ENCODE measurements at places on chromosomes 3 and 15. TPM values are rescaled to one million over a fixed set of nuclear protein-coding genes. Genes with fewer than 3 reads are reported as not detected.
A peak's percentile ranks its signal among the peaks of the same experiment; 100 is the strongest.

- H3K27ac ChIP-seq, result no peak overlapping the region
- peaks cover 4% of the 10 kb centered on the region for H3K27me3 ChIP-seq
- no peaks in the 10 kb centered on the region for H3K36me3 ChIP-seq
- H3K4me3 ChIP-seq, result no peak overlapping the region
- no peak for DNase-seq
- H3K4me1 ChIP-seq, result no peaks in the 10 kb centered on the region
Measured at GRCh38 chr15:53160092-53160704, 370.1 kb upstream of the ONECUT1 start.

MYRIP gene
- 0.53 TPM for total RNA-seq

DNA sequence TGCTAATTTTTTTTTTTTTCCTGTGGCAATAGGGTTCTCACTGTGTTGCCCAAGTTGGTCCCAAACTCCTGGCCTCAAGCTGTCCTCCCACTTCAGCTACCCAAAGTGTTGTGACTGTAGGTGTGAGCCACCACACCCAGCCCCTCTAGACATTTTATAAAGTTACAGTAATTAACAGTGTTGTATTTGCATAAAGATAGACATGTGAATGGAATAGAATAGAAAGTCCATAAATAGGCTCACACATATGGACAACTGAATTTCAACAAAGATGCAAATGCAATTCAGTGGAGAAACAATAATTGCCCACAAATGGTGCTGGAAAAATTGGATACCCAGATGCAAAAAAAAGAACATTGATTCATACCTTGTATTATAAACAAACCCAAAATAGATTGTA, 39.9 kb downstream of the PLS1 start:
- H3K4me1 ChIP-seq, result no peaks in the 10 kb centered on the region
- no peak overlapping the region for H3K4me3 ChIP-seq
- H3K27me3 ChIP-seq, result no peaks in the 10 kb centered on the region
- H3K36me3 ChIP-seq, result peaks cover 2% of the 10 kb centered on the region
- no peak overlapping the region for H3K27ac ChIP-seq

UQCC5 gene
- 13.0 TPM for total RNA-seq

DNA sequence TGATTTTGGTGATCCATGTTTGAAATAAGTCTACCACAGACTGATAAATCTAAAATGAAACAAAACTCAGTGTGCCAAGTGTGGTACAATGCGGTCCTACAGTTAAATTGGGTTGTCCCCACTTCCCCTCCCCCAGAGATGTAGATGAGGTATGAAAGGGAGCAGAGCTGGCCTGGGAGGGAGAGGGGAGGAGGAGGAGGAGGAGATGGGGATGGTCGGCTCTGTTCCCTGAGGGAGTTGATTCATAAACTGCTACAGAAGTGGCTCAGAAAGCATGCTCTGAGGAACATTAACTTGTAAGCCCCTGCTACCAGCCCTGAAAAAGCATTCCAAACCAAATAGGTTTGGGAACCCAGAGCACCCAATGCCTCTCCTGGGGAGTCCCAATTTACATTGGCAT, 28.0 kb upstream of the CHRNB4 start:
- no peak for DNase-seq
- H3K27ac ChIP-seq, result no peak overlapping the region
- peaks cover 29% of the 10 kb centered on the region for H3K4me1 ChIP-seq
- no peaks in the 10 kb centered on the region for H3K36me3 ChIP-seq
- no peak overlapping the region for H3K4me3 ChIP-seq

DNA sequence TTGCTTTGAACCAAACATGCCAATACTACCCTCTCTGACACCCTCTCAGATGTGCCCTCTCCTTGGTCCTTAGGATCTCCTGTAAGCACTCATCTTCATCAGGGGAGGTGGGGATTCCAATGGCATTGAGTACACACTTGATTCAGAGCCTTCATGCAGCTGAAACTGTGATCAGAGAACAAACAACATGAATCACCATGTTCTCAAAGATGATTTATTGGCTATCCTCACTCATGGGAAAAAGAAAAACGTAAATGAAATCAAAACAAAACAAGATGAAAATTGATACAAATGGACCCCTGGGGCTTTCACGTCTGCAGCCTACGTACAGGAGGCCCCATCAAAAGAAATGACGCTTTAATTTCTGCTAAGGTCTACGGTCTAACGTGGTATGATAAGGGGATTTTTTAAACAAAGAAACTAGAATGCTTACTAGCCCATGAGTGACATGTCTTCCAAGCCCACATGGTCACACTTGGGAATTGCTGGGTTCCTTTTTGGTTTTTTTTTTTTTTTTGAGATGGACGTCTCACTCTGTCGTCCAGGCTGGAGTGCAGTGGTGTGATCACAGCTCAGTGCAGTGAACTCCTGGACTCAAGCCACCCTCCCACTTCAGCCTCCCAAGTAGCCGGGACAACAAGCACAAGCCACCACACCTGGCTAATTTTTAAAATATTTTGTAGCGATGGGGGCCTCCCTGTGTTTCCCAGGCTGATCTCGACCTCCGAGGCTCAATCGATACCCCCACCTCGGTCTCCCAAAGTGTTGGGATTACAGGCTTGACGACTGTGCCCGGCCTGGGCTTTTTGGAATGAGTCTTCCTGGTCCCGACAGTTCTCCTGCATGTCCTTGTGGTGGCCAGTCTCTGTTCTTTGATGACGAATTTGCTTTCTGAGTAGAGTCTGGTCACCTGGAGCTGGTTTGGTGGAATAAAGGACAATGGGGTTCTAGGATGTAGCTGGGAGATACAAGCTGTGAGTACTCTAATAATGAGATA, 202.6 kb downstream of the XXYLT1 start:
- no peak for DNase-seq
- no peaks in the 10 kb centered on the region for H3K27me3 ChIP-seq
- peaks cover 11% of the 10 kb centered on the region for H3K4me1 ChIP-seq
- H3K27ac ChIP-seq, result no peak overlapping the region

GRCh38 chr15:41603941-41604911, 45.2 kb downstream of the TYRO3 start:
- no peaks in the 10 kb centered on the region for H3K36me3 ChIP-seq
- peaks cover 20% of the 10 kb centered on the region for H3K4me1 ChIP-seq
- peak; percentile 52 for DNase-seq
- H3K27ac ChIP-seq, result peak overlapping the region; percentile 59
- peak overlapping the region; percentile 38 for H3K4me3 ChIP-seq
- H3K27me3 ChIP-seq, result no peaks in the 10 kb centered on the region

ZPLD1 gene
- not detected for total RNA-seq

DNA sequence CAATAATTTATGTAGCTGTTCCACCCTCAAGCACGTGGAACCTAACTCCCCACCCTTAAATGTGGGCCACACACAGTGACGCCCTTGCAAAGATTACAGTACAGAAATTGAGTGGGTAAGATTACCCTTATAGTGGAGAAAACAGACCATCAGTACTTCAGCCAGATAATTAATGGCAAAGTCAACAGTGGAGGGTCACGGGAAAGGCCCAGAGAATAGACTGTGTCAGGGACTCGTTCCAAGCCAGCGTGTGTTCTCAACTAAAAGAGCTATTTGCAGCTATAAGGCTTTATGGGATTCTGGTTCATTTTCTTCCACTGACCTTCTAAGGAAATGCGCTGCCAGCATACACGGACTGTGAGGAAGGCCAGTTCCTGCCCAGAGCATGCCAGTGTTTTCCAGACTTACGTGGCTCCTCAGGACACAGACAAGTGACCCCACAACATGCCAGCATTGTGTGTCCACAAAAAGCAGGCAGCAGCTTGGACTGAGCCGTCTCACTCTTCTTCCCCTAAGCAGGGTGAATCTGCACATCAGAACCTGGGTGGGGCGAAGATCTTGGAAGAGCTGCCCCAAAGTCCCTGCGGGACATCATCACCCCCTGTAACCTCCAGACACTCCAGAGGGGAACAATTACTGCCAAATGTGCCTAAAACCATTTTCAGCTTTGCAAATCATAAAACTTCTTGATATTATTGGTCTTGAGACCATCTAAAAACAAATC, 428.5 kb downstream of the OCA2 start:
- H3K27ac ChIP-seq, result no peak overlapping the region
- peaks cover 5% of the 10 kb centered on the region for H3K27me3 ChIP-seq
- H3K36me3 ChIP-seq, result no peaks in the 10 kb centered on the region
- DNase-seq, result no peak
- H3K4me1 ChIP-seq, result peaks cover 14% of the 10 kb centered on the region

USP19 gene
- total RNA-seq, result 79.7 TPM
